Left kidney (tissue), 8 donors: ENCODE measurements at places on chromosomes 3 and 15.

DNA sequence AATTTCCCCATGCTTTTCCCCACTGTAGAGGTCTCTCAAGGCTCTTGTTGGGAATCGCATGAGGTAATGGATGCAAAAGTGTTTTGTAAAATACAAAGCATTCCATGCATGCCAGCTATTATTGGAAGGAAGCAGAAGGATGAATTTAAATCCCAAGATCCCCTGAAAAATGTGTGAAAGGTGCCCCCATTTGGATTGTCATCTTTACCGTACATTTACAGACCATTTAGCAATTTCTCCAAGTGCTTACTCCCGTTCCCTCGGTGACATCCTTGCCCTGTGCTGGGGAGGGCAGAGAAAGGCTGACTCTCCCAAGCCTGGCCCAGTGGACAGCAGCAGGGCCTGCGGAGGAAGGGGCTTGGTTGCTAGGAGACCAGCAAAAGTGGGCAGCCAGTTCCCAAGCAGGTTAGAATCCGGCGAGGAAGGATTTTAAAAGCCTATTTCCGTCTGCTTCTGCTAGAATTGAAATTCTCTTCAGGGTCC is 31.1 kb upstream of the NEO1 start:
- DNase-seq = peak; percentile 10

GRCh38 chr3:195859061-195859845 is 47.5 kb upstream of the MUC4 start:
- DNase-seq = peak; percentile 45

DNA sequence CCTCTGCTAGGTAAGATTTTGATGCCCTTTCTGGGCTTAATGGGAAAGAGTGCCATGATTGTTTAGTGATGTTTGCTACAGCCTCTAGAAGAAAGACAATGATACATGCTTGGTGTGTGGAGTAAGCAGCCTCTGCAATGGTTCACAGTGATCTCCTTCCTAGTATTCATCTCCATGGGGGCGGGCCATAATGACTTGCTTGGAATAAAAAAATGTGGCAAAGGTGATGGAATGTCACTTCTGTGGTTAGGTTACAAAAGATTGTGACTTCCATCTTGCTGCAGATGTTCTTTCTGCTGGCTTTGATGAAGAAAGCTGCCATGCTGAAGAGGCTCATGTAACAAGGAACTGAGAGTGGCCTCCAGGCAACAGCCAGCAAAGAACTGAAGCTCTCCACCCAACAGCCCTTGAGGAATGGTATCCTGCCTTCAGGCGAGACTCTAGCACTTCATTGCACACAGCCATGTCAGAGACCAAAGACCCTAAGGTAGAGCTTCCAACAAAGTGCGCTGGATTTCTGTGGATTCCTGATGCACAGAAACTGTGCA is 139.1 kb upstream of the LRIG1 start:
- no peak for DNase-seq

DNA sequence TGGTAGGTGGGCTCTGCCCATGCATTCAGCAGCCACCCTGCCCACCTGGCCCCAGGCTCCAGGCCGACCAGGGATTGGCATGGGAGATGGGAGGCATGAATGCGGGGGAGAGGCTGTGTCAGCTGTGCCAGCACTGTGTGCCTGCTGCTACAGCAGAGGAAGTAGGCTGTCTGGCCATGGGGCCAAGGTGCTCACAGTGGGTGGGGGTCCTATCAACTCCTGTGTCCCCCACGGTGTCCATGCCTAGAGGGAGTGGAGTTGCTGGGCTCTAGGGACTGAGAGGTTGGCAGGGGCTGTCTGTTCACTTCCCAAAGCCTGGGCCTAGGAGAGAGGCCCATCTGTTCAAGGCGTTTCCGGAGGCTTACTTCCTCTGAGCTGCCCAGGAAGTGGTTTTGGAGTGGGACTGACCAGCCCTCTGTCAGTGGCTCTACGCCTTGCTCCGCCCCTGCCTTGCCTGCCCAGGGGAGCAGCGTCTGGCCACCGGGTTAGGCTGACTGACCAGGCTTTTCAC is 5.8 kb downstream of the PRKCD start:
- DNase-seq = no peak

GRCh38 chr15:81776976-81777375 is 268.8 kb downstream of the MEX3B start:
- DNase-seq = no peak

DNA sequence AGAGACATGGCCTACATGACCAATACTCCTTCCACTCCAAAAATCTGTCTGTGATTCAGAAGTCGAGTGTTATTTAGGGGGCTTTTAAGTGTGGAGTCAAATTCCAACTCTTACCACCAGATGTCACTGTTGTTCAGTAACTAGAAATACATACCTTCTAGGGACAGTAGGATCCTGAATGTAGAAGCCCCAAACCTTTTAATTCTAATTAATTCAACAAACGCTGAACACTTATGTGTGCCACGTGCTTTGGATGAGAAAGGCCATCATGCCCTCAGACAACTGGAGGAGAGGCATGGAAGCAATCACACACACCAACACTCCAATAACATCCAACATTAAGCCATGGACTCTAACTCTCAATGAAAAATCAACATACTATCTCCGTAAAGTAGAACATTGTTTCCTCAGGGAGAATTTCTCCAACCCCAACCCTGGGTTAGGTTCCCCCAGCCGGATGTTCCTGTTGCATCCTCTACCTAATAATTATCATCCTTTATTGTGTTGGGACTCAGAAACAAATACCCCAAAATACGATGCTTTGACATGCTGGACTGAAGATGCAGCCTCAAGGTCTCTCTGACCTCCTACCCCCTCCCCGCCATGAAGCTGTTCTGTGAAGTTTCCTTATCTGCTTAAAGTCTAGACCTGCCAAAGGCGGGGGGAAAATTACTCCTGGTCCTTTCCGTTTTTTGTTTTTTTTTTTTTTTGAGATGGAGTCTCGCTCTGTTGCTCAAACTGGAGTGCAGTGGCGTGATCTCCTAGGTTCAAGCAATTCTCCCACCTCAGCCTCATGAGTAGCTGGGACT is 8.0 kb upstream of the CCDC13 start:
- peak; percentile 78 for DNase-seq

GRCh38 chr3:178406206-178406605 is 130.0 kb upstream of the KCNMB2 start:
- DNase-seq = no peak

- DNase-seq = no peak
Observed at GRCh38 chr15:44035781-44036699, 159.0 kb downstream of the FRMD5 start.

- DNase-seq = no peak
Observed at GRCh38 chr3:49456466-49456865, 13.6 kb upstream of the DAG1 start.

- no peak for DNase-seq
Observed at GRCh38 chr3:117103675-117104074, 394.1 kb downstream of the TUSC7 start.

DNA sequence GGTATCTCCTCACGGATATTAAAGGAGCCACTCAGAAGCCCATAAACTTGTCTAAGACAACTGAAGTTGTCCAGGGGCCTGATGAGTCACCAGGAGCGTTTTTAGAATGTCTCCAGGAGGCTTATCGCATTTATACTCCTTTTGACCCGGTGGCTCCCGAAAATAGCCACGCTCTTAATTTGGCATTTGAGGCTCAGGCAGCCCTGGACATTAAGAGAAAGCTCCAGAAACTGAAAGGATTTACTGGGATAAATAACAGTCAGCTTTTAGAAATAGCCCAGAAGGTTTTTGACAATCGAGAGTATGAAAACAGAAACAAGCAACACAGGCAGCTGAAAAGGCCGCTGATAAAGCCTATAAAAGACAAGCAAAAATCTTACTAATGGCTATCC is 4.1 kb downstream of the DET1 start:
- no peak for DNase-seq

DNA sequence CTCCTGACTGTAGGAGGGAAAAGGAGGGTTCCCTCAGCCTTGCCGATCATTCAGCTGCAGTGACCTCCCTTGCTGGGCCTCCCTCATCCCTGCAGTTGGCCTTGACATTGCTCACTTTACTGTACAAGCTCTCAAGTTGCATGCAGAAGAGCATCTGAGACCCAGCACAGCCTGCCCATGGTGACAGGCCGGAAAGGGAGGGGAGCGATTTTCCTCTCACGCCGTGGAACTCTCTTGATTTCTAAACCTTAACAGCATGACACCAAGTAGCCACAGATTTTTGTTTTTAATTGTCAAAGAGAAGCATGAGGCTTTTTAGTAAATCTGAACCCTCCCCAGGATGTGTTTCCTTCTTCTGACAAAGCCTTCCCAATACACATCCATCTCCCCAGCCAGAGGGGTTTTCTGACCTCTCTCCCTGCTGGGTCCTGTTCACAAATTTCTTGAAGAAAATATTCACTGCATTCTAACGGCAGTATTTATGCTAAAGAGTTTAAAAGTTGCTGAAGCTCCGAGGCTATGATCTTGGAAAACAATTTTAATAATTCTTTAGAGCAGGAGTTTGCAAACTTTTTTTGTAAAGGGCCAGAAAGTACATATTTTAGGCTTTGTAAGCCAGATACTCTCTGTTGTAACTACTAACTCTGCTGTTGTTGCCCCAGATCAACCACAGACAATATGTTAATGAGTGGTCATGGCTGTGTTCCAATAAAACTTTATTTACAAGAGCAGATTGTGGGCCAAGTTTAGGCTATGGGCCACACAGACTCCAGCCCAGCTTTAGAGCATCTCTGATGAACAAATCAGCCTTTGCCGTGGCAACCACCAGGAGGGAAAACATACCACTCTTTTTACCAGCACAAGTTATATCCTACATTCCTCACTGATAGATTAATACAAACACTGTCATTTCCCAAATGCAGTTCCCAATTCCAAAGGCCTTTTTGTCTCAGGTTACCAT is 34.8 kb downstream of the LMCD1 start:
- peak; percentile 36 for DNase-seq

- no peak for DNase-seq
Observed at GRCh38 chr3:141870091-141870687, 6.3 kb upstream of the ATP1B3 start.

GRCh38 chr3:37575284-37575683 is 286.4 kb upstream of the CTDSPL start:
- no peak for DNase-seq

DNA sequence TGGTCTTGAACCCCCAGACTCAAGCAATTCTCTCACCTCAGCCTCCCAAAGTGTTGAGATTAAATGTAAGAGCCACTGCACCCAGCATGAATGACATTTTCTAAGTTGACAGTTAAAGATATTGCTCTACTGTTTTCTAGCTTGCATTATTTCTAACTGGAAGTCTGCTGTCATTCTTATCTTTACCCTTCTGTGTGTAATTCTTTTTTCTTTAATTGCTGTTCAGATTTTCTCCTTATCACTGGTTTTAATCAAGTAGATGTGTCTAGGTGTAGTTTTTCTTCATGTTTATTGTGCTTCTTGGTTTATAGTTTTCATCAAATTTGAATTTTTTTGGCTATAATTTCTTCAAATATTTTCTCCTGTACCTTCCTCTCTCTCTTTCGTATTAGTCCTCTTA is 4.9 kb downstream of the PARP15 start:
- DNase-seq = no peak

GRCh38 chr15:69601711-69602504 is 149.3 kb downstream of the RPLP1 start:
- no peak for DNase-seq

GRCh38 chr15:55239440-55240124 is 42.8 kb upstream of the RSL24D1 start:
- no peak for DNase-seq

DNA sequence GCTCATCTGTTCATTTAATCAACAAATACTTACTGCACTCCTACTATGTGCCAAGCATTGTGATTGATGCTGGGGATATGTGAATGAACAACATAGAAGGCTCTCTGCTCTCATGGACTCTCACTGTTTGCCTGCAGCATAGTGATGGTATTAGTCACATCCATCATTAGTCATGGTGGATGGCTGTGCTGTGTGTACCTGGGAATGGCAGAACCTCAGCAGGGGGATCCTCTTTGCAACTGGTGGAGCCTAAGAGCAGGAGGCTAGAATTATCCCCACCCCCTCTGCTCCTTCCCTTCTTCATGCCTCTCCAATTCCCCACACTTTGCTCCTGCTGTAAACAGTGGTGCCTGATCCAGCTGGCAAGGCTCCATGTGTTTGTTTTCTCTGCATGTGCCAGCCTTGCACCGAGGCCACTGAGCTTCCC is 20.5 kb downstream of the BOC start:
- DNase-seq = no peak

GRCh38 chr15:25891081-25891480 is 28.0 kb upstream of the ATP10A start:
- DNase-seq = no peak

GRCh38 chr3:187169231-187169960 is 27.9 kb upstream of the RTP1 start:
- no peak for DNase-seq

- DNase-seq = no peak
Observed at GRCh38 chr3:16258177-16258576, 6.6 kb downstream of the DPH3 start.

DNA sequence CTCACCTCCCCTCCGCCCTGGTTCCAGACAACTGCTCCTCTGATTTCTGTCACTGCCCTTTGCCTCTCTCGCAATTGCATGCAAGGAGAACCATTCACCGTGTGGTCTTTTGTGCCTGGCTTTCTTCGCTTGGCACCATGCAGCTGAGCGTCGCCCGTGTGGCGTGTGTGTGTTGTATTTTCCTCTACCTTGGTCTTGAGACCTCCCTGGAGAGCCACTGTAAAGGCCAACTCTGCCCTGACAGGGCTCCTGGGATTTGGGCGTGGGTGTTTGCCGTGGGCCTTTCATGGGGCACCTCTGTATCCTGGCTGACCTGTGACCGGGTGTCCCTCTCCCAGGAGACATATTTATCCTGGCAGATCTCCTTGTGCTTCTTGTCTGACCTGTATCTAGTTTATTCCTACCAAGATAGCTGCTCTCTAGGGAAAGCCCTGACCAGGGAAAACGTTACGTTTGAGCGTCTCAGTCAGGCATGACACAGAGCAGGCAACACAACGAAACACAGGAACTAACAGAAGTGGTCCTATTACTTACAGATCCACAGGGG is 2.0 kb upstream of the PIGZ start:
- DNase-seq = no peak

DNA sequence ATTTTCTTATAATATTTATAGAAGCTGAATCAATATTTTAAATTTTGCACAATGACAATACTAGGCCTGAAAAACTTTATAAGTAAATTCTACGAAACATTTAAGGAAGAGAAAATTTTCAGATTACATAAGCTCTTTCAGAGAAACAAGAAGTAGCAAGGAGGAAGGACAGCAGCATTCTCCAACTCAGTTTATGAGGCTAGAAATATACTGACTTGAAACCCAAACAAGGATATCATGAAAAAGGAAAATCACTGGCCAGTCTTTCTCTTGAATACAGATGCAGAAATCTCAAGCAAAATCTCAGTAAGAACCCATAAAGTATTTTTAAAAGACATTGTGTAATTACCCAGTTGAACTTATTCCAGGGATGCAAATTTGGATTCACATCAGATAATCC is 121.3 kb downstream of the STAC start:
- DNase-seq = no peak

GRCh38 chr3:168534761-168535160 is 439.0 kb upstream of the GOLIM4 start:
- no peak for DNase-seq

GRCh38 chr3:29853841-29854397 is 573.0 kb downstream of the RBMS3 start:
- DNase-seq = no peak
